Ascending aorta (tissue), 2 donors: ENCODE measurements at places on chromosomes 4 and X.

- H3K27me3 ChIP-seq: no peaks in the 10 kb centered on the region
- no peak overlapping the region for H3K4me3 ChIP-seq
- no peaks in the 10 kb centered on the region for H3K36me3 ChIP-seq
- no peak overlapping the region for H3K27ac ChIP-seq
- no peaks in the 10 kb centered on the region for H3K4me1 ChIP-seq
Measured at GRCh38 chr4:127501103-127501502, 131.7 kb upstream of the INTU start.

DNA sequence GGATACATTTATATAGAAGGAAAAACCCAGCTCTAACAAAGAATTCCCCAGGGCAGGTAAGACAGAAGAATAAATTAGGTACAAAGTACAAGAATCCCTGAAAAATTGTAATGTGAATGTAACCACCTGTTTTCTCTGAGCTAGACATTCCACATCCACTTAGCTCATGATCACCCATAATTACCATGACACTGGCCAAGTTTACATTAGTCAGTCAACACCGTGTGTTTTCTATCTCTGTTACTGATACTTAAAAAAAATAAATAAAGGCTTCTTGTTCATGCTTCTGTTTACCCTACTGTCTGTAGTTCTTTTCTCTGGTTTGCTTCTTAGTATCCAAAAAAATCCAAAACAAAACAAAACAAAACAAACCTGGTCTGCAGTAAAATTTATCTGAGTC lies 66.0 kb downstream of the CBLL2 start:
- no peak overlapping the region for H3K27ac ChIP-seq
- no peaks in the 10 kb centered on the region for H3K4me1 ChIP-seq
- no peak for DNase-seq
- no peaks in the 10 kb centered on the region for H3K27me3 ChIP-seq

DNA sequence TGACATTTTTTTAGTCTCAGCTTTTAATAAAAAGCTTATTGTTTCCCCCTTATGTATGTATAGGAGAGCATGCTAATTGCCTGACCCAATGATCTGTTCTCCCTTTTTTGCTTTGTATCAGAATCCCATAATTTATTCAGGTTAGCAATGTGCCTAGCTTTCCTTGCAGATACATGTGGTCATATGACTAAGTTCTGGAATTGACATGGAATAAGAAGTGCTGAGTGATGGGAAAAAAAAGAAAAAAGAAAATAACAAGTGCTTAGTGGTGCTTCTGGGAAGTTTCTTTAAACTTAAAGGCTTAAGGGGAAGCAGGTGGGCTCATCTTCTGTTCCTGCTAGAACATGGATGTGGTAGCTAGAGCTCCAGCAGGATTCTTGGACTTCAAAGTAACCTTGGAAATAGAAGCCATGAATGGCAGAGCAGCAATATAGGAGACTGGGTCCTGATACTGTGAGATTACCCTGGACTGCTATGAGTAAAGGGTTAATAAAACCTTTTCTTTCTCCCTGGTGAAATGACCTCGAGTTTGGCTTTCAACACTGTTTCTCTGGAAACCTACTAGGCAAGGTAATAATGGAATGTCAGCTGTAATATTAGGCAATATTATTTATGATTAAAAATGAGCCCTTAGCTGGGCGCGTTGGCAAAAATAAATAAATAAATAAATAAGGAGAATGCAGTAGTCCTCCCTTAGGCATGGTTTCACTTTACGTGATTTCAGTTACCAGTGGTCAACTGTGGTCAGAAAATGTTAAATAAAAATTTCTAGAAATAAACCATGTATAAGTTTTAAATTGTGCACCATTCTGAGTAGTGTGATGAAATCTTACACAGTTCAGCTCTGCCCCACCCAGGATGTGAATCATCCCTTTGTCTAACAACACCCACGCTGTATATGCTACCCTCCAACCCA lies 16.7 kb upstream of the RBM41 start:
- H3K4me1 ChIP-seq: no peaks in the 10 kb centered on the region
- no peak overlapping the region for H3K4me3 ChIP-seq
- no peaks in the 10 kb centered on the region for H3K36me3 ChIP-seq
- no peak for DNase-seq
- no peaks in the 10 kb centered on the region for H3K27me3 ChIP-seq

GRCh38 chr4:41189666-41190065 lies 24.7 kb downstream of the APBB2 start:
- no peaks in the 10 kb centered on the region for H3K4me1 ChIP-seq
- no peaks in the 10 kb centered on the region for H3K36me3 ChIP-seq
- DNase-seq: no peak
- no peak overlapping the region for H3K4me3 ChIP-seq

- H3K4me3 ChIP-seq: no peak overlapping the region
- DNase-seq: no peak
- no peaks in the 10 kb centered on the region for H3K4me1 ChIP-seq
- H3K27ac ChIP-seq: no peak overlapping the region
- no peaks in the 10 kb centered on the region for H3K36me3 ChIP-seq
- no peaks in the 10 kb centered on the region for H3K27me3 ChIP-seq
Measured at GRCh38 chrX:120334603-120335002, 23.3 kb upstream of the TMEM255A start.
